Cerebellar nuclear complex (tissue), 1 donor: ENCODE measurements at places on chromosomes 1 and 21.
A peak's percentile ranks its signal among the peaks of the same experiment; 100 is the strongest.

DNA sequence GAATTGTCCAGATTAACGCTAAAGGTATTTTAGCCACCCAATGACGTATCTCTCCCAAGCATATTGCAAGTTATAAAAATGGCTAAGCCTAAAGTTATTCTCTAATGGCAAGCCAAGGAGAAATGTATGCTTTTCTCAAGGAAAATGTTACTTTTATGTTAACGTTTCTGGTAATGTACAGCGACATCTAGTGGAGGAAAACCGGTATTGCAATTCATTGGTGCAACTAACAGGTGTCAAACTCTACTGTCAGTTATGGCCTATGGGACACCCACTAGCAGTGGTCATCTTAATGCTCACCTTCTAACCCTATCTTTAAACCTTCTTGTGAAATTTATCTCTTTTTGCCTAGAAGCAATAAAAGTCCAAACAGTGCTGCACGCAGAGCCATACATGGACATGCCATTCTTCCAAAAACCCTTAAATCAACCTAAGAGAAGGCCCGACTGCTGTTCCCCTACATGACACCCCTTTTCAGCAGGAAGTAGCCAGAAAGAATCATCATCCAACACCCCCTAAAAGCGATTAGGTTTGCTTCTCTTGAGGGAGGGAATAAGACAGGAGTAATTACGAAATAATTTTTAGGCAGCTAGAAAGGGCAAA lies 68.7 kb upstream of the LRIF1 start:
- no peak for DNase-seq

- no peak for DNase-seq
Measured at GRCh38 chr1:158290321-158290844, 660 bp downstream of the CD1C start.

GRCh38 chr1:111275079-111275478 lies 15.6 kb upstream of the CHIA start:
- no peak for DNase-seq

- DNase-seq, result no peak
Measured at GRCh38 chr1:14254251-14254650, 344.2 kb upstream of the KAZN start.

GRCh38 chr1:211886551-211886950 lies 56.0 kb upstream of the LPGAT1 start:
- DNase-seq, result no peak

- DNase-seq, result no peak
Measured at GRCh38 chr1:198620951-198621824, 17.7 kb upstream of the PTPRC start.

GRCh38 chr1:34682452-34683223 lies 72.2 kb upstream of the GJB5 start:
- DNase-seq, result no peak

- no peak for DNase-seq
Measured at GRCh38 chr1:16628361-16629111, 15.2 kb upstream of the NBPF1 start.

DNA sequence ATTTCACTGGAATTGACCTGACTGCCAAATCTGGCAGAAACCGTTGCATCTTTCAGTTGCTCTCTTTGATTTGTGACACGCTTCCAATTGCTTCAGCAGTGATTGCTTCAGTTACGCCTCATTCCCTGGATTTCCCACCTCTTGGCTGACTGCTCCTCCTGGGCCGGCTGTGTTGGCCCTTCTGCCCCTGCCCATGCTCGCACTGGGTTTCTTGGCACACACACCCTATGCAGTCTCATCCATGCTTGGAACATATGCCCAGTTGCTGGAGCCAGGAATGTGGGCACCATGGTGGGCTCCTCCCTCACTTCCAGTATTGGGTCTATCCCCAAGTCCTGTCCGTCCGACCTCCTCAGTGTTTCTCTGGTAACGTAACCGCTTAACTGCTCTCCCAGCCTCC lies 2.2 kb upstream of the ZBTB21 start:
- peak; percentile 4 for DNase-seq

- DNase-seq, result no peak
Measured at GRCh38 chr1:44168520-44169098, 27.2 kb upstream of the KLF18 start.

- no peak for DNase-seq
Measured at GRCh38 chr1:200729863-200730262, 8.8 kb upstream of the CAMSAP2 start.

DNA sequence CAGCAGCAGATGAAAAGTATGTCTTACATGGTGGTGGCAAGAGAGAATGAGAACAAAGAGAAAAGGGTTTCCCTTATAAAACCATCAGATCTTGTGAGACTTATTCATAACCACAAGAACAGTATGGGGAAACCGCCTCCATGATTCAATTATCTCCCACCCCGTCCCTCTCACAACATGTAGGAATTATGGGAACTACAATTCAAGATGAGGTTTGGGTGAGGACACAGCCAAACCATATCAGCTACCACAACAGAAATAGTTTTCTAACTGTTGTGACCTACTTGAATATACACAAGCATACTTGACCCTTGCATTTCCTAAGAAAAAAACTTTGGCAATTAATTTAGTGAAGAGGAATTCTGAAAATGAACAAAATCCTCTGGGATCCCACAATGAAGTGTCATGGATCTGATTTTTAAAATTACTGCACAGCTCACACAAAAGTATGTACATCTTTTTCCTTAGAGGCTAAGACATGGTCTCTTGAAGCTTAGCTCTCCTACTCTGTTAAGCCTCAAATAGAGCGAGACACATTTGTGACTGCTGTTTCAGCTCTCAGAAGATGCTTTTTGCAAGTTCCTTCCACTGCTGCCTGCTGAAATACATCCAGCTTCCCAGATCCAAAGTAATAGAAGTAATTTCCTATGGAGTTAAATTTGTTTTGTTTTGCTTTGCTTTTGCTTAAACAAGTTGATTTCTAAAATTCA lies 265.8 kb downstream of the DPYD start:
- DNase-seq, result no peak

DNA sequence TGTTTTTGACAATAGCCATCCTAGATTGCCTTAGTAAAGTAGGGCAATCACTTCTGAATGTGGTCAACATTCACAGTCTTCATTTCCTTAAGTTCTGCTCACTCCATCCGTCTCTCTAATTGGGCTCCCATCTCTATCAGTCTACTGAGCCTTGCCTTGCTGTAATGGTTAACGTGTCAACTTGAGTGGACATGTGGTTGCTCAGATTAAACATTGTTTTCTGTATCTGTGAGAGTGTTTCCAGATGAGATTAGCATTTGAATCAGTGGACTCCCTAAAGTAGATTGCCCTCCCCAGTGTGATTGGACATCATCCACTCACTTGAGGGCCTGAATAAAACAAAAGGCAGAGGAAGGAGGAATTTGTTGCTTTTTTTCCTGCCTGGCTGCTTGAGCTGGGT lies 26.4 kb downstream of the C1orf216 start:
- DNase-seq, result no peak

GRCh38 chr1:66943361-66943969 lies 18.7 kb downstream of the MIER1 start:
- DNase-seq, result no peak

- DNase-seq, result no peak
Measured at GRCh38 chr1:167052389-167052788, 37.8 kb downstream of the GPA33 start.

DNA sequence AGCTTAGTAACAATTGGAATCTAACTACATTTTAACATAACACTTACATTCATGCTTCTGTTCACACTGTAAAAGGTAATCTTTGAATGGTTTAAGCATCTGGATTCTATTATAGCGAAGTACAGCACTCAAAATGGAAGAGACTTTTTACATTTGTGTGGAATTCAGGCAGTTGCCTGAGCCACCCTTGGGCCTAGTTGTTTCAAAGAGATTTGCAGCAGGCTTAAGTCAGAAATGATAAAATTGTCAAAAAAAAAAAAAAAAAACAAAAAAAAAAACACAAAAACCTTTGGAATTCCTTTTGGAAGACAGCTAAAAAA lies 199.9 kb downstream of the LYPLAL1 start:
- no peak for DNase-seq

- no peak for DNase-seq
Measured at GRCh38 chr1:65449214-65449823, 28.9 kb downstream of the LEPR start.

DNA sequence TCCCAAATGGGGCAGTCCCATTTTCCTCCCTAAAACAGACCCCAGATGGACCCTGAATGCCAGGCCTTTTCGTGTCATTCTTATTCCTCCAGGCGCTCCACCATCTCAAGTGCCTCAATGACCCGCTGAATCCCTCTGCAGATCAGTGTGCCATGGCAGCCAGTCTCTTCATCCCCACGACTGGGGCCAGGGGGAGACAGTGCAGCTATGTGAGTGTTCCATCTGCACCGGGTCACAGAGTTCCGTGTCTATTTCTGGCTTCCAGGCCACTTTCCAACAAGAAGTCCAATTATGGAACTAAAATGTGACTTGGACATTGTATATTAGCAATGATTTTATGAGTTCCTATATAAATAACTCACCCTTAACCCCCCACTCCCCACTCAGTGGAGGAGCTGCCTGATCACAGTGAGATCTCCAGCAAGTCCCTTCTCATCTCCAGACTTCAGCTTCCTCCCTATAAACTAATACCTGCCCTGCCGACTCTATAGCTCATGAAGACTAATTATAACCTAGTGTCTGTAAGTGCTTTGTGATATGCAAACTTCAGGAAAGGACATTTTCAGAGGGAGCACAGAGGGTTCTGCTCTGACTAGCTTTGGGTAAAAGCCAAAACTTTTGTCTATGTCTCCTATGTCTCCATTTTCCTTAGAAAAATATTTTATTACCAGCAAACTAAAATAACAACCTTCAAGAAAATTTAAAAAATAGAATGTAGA lies 56.3 kb upstream of the NFASC start:
- DNase-seq, result no peak

DNA sequence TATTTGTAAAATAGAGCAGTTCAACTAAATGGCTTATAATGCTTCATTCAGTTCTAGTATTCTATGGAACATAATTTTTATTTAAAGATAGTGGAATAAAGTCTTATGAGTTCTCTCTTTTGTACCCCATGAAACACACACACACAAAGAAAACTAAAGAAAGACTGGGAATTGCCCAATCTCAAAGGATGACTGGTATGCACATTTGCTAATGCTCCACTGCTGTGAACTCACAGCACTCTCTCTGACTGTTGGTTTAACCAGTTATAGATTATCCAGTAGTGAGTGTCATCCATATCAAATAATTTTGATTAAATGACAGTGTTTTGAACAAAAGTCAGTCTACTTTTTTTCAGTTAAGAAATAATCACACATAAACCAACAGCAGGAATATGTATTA lies 1082.4 kb upstream of the B3GALT2 start:
- no peak for DNase-seq

DNA sequence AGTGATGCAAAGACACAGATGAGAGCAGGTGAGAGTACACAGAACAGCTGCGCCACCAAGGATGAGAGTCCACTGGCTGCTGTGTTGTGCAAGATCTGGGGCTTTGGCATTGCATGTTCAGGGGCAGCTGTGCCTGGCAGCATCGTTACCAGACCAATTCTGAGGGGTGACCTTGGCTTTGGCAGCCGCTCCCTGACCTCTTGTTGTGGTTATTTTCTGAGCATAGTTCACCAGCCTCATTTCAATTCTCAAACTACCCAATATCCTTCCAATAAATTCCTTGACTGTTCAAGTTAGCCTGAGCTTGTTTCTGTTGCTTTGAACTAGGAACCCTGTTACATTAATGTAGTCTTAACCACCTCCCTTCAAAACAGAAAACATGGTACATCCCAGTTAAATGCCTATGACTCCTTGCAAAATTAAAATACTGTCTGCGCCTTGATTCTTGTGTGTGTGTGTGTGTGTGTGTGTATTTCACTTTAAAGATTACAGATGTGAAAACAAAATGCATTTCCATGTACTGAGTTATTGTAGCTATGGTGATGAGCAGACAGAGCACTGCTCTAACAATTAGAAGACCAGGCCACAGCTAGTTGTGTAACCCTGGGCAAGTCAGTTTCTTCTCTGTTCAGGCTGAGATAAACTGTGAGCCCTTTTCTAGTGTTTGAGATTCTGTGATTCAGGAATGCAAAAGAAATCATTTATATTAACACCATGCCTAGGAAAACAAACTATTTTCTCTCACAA lies 106.3 kb upstream of the GUCA2B start:
- DNase-seq, result no peak

- no peak for DNase-seq
Measured at GRCh38 chr1:38244218-38244845, 197.7 kb upstream of the POU3F1 start.

DNA sequence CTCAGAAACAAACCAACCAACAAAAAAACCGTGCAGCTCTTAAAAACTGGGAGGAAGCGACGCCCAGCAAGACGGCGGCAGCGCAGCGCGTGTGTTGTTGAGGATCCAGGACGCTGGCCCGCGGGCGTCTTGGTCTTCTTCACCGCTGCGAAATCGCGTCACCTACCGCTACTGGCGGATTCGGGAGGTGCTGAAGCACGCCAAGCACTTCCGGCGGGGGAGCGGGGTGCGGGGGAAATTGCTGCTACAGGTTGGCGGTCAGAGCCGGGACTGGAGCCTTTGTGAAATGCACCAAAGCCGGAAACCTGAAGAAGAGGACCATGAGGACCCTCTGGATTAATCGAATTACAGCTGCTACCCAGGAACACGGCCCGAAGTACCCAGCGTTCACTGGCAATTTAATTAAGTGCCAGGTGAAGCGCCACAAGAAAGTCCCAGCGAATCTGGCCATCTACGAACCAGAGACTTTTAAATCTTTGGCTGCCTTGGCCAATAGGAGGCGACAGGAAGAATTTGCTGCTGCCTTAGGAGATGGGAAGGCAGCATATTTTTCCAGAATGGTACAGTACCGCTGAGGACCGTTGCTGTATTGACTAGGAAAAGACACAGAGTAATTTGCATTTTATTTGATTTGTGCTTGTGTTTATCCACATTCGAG lies 11.9 kb upstream of the RIPPLY3 start:
- no peak for DNase-seq

DNA sequence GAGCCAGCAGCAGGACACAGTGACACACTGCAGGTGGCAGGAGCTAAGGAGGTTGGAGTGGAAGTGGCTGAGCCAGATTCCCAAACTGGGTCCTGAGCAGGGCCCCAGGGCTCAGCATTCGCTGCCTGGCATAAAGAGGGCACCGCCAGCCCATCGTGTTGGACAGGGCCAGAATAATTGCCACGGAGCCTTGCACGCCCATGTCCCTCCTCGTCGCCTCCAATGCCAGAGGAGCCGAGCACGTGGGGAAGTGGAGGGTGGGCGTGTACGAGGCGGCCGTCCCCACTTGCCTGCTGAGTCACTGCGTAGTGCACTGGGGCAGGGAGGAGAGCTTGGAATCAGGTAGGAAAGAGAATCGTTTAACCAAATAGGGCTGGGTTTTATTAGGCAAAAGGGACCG lies 26.1 kb upstream of the LRRC47 start:
- no peak for DNase-seq

DNA sequence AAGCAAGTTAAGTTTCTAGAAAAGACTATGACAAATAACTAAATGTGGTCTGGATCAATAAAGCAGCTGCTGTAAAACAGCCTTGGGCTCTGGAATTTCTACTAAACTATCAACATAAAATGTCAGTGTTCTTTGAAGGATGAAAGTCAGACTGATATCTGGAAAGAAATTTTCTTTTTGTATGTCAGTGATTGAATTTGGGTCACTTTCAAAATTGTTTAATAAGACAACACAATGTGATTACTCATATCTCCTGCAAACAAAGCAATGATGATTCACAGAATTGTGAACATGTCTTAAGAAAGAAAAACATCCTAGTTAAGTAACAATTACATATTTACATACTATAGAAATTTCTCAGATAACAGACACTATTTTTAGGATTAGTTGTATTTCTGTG lies 826.4 kb downstream of the PLA2G4A start:
- no peak for DNase-seq

- DNase-seq, result no peak
Measured at GRCh38 chr1:153608089-153608682, 4.8 kb downstream of the S100A16 start.

- no peak for DNase-seq
Measured at GRCh38 chr1:57164584-57164983, 198.8 kb upstream of the C8B start.
